ENCODE measurements at places on chromosomes 11 and 22.

GRCh38 chr22:32725369-32725988, 76.0 kb upstream of the TIMP3 start:
- H3K27me3 ChIP-seq: peaks cover 3% of the 10 kb centered on the region
- H3K4me1 ChIP-seq: peaks cover 13% of the 10 kb centered on the region
- no peak for DNase-seq
- H3K27ac ChIP-seq: no peak overlapping the region

DNA sequence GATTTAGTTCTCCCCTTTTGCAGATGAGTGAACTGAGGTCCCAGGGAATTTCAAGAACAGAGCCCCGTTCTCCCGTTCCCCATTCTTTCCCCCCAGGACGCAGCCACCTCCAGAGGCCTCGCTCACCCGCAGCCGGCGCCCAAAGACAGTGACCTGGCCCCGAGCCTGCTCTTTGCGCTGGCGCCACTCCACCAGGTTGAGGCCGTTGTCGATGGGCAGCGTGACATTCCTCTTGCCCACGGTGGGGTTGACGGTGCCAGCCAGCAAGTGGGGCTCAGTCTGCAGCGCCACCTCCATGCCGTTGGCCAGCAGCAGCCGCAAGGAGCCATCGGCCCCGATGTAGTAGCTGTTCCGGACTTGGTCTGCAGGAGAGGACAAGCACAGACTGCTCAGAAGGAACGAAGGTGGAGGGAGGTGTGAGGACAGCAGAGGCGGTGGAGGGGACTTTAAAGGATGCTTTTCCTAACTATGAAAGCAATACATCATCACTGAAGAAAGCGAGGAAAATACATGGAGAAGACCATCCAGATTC, 101.4 kb upstream of the NARS2 start:
- peaks cover 14% of the 10 kb centered on the region for H3K36me3 ChIP-seq
- no peak overlapping the region for H3K27ac ChIP-seq
- no peak overlapping the region for H3K4me3 ChIP-seq
- H3K27me3 ChIP-seq: no peaks in the 10 kb centered on the region
- no peaks in the 10 kb centered on the region for H3K4me1 ChIP-seq
- no peak for DNase-seq

- H3K4me1 ChIP-seq: no peaks in the 10 kb centered on the region
- DNase-seq: no peak
- H3K4me3 ChIP-seq: no peak overlapping the region
- H3K27me3 ChIP-seq: peaks cover 17% of the 10 kb centered on the region
- no peaks in the 10 kb centered on the region for H3K36me3 ChIP-seq
These were observed 132.6 kb upstream of the SERPIND1 start for GRCh38 chr22:20641198-20641892.

GRCh38 chr22:28956506-28956905, 73.1 kb downstream of the ZNRF3 start:
- H3K4me1 ChIP-seq: peaks cover 45% of the 10 kb centered on the region
- H3K36me3 ChIP-seq: peaks cover 35% of the 10 kb centered on the region
- DNase-seq: no peak
- H3K27ac ChIP-seq: no peak overlapping the region
- no peak overlapping the region for H3K4me3 ChIP-seq

GRCh38 chr11:14182833-14183364, 176.1 kb downstream of the RRAS2 start:
- H3K36me3 ChIP-seq: no peaks in the 10 kb centered on the region
- H3K4me3 ChIP-seq: no peak overlapping the region
- peaks cover 14% of the 10 kb centered on the region for H3K27me3 ChIP-seq
- no peak for DNase-seq
- peaks cover 9% of the 10 kb centered on the region for H3K4me1 ChIP-seq

GRCh38 chr11:11779975-11780374, 61.8 kb upstream of the USP47 start:
- H3K27me3 ChIP-seq: peaks cover 57% of the 10 kb centered on the region
- no peaks in the 10 kb centered on the region for H3K36me3 ChIP-seq
- H3K27ac ChIP-seq: no peak overlapping the region
- no peak overlapping the region for H3K4me3 ChIP-seq
- no peak for DNase-seq

DNA sequence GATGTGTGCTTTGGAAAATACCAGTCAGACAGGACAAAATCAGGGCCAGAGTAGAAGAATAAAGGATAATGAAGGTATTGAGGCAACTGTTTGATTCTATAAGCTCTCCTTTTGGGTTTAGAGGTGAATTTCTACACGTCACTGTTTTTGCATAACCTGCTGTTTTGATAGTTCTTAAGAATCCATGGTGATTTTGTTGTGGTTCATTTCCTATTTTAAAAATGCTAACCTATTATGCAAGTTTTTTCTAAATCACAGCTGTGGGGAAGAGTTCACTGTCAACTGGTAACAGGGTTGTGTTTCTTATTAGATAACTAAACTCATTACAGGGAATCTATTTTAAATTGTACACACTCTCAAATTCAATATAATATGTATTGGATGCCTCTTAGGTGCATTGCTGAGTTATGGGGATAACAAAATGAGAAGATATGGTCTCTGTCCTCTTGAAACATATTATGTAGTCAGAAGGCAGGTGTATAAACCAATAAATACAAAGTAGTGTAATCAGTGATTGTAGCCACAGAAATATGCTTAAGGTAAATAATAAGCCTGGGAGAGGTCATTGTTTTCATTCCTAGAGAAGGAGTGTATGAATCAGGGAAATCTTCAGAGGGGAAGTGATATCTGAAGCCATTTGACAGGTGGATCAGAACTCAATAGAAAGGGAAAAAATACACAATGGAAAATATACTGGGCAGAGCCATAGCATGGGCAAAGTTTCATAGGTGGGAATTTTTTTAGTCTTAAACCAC, 192.5 kb downstream of the FAT3 start:
- peak overlapping the region; percentile 72 for H3K27ac ChIP-seq
- H3K36me3 ChIP-seq: no peaks in the 10 kb centered on the region
- no peak for DNase-seq
- no peak overlapping the region for H3K4me3 ChIP-seq
- no peaks in the 10 kb centered on the region for H3K27me3 ChIP-seq

DNA sequence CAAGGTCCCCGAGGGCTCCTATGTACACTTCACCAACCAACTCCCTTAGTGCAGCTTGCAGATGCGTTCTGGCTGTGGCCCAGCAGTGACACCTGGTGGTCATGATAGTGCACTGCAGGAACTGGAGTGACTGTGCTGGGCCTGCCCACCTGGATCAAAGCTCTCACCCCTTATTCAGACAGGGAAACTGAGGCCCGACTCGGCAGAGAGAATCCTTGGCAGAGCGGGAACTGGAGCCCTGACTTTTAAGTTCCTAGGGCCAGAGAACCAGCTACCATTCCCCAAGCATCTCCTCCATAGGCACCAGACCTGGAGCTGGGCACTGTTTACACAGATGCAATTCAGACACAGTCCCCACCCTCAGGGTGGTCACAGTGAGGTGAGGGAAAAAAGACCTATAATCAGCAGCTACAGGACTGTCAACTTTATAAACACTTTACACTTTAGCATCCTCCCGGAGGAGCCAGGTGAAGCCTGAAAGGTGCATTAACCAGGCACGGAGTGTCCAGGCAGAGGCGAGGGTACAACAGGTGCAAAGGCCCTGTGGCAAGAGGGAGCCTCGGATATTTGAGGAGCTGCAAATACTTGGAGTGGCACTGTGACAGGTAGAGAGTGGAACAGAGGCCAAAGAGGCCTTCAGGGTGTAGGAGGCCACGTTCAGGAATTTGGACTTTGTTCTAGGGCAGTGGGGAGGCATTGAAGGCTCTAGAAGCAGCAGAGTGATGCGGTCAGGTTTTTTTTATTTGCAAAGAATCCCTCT, 22.0 kb downstream of the RHBDD3 start:
- H3K36me3 ChIP-seq: peaks cover 12% of the 10 kb centered on the region
- H3K27me3 ChIP-seq: no peaks in the 10 kb centered on the region
- no peak overlapping the region for H3K4me3 ChIP-seq
- H3K4me1 ChIP-seq: peaks cover 5% of the 10 kb centered on the region
- peak overlapping the region; percentile 31 for H3K27ac ChIP-seq
- DNase-seq: peak; percentile 81

DNA sequence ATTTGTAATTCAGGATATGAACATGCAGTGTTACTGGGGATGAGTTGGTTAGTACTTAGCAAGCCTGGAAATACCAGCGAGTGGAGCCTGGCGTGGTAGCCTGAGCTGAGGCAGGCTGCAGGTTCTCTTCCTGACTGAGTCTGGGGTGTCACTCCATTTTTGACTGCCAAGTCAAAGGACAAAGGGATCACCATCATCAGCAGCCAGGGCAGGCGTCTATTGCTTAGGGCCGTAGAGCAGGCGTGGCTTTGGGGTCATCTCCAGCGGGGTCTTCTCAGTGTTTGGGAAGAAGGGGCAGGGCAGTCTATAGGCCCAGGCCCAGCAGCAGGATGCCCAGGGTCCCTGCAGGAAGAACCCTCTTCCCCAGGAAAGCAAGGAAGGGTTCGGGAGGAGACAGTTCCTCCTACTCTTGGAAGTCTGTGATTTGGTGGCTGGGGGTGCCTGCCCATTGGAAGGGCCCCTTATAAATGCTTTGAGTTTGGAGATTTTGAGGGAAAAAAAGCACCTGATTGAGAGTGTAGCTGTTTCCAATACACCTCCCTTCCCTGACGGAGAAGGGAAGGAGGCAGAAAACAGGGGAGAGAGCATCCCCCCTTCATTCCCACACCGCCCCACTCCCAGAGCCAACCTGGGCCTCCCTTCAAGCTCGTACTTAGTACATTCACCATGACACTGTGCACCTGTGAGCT, 51.5 kb upstream of the SPATA19 start:
- H3K4me1 ChIP-seq: peaks cover 3% of the 10 kb centered on the region
- H3K4me3 ChIP-seq: no peak overlapping the region
- H3K27ac ChIP-seq: no peak overlapping the region

DNA sequence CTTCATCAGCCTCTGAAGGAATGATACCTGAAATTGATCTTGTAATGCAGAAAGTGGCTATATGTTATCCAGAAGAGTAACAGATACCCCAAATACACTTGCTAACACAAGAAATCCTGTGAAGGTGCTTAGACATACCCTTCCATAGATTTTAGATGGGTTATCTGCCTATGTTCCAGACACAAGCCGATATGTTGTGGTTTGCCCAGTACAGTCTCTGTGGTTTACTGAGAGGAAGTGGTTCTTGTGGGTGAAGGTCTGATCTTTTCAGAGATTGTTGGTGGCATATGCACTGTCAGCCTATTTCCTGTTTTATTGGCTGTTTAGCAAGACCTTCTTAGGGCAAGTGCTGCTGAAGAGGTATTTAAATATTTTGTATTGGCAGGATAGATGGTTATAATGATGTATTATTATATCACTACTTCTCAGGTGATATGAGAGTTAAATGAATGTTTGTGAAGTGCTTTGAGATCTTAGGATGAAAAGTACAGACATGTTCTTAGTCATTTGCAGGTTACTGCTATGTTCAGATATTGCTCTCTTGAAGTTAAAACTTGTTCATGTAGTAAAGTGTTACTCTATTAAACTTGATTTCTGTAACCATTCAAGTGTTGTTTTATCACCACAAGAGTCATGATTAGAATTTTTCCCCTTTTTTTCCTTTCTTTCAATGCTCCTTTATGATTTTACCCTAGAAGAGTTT, 8.2 kb downstream of the ARHGEF12 start:
- DNase-seq: no peak
- H3K27ac ChIP-seq: peak overlapping the region; percentile 9
- H3K4me3 ChIP-seq: no peak overlapping the region
- H3K27me3 ChIP-seq: no peaks in the 10 kb centered on the region

DNA sequence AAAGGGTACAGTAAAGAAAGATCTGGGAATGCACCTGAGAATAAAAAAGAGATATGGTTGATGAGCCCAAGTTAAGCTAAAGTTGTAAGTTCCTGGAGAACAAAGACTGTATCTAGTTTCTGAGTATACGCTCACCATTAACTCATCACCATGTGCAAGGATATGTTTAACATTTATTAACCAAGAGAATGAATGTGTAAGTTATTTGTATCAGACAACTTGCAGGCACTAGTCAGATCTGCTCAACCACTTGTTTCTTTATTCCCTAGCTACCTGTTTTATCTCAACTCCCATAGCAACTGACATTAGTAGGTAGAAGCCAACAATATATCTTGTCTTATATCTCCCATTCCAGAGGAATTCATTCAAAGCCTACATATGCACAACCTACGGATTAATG, 74.9 kb upstream of the KCNA4 start:
- H3K27ac ChIP-seq: no peak overlapping the region
- peaks cover 2% of the 10 kb centered on the region for H3K27me3 ChIP-seq
- peaks cover 7% of the 10 kb centered on the region for H3K4me1 ChIP-seq

DNA sequence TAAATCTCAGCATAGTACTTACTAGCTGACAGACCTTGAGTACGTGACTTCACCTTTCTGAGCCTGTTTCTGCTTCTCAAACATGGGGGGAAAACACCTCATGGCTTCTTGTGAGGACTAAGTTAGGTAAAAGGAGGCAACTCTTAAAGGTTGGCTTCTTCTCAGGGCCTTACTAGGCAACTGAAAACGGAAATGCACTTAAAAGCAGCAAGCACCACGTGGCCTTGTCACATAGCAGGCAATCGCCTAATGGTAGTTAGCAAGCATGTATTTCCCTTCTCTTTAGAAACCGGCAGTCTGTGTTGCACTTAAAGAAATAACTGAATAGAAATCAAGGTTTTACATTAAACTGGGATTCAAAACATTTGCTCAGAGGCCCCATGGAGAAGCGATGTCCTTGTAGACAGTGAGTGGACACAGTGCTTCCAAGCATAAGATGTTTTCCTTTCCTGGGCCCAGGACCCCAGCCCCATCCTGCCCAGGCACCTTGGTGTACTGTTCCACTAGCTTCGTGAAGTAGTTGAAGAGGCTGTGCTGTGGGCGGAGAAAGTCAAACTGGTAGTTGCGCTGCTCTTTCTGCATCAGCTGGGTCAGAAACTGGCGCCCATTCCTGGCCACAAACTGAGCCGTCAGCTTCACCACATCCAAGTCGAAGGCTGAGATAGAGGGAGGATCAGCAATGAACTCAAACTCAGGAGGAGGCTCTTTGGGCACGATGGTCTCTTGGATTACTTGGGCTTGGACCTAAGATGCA, 12.1 kb downstream of the SF3A1 start:
- no peak for DNase-seq
- H3K27ac ChIP-seq: no peak overlapping the region
- H3K36me3 ChIP-seq: peaks cover 34% of the 10 kb centered on the region
- no peaks in the 10 kb centered on the region for H3K4me1 ChIP-seq
- no peaks in the 10 kb centered on the region for H3K27me3 ChIP-seq
